ENCODE measurements at places on chromosomes 13 and 19. TPM values are rescaled to one million over a fixed set of nuclear protein-coding genes. Genes with fewer than 3 reads are reported as not detected.

PRR19 gene
- total RNA-seq: not detected

ADGRE1 gene
- 2.3 TPM for total RNA-seq

IL27RA gene
- total RNA-seq: 54.2 TPM

LRRC25 gene
- 0.16 TPM for total RNA-seq

DNA sequence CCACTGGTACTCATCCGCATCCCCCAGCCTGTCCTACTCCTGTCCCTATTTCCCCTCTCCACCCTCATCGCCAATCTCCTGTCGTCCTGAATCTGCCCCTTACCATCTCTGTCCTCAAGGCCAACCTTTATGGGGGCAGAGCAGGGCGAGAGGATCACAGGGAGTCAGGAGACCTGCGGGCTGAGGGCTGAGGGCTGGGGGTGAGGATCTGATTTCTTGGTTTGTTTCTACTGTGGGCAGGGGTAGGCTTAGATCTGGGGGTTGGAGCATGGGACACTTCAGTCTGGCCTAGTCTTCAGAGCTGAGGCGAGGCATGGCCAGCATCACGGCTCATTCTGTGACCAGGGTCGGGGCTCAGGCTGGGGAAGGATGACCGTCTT, 16.5 kb upstream of the ERCC1 start:
- no peak for DNase-seq

GRCh38 chr19:3433313-3433712, 47.0 kb downstream of the SMIM24 start:
- no peak for DNase-seq

DNA sequence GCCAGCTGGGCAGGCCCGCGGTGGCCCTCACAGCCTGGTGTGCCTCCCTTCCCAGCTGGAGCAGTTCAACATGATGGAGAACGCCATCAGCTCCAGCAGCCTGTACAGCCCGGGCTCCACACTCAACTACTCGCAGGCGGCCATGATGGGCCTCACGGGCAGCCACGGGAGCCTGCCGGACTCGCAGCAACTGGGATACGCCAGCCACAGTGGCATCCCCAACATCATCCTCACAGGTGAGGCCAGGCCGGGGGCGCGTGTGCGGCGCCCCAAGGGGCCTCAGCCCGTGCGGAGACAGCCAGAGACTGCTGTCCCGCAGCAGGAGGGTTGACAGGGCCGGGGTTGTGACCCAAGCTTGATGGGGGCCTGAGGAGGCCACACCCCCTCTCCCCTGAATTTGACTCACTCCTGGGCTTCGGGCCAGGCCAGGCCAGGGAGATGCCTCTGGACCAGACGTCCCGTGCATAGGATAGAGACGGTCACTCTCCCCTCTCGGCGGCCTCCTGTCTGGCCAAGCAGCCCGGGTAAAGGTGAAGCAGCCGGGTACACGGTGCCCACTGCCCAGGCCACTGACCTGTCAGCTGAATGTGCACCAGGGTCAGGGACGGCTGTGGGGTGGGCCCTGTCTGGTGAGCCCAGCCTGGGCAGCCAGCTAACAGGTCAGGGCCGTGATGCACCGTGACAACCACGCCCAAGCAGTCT, 15.4 kb downstream of the COMP start:
- no peak for DNase-seq

- no peak for DNase-seq
Measured at GRCh38 chr13:40648040-40648439, 18.4 kb downstream of the FOXO1 start.

GRCh38 chr13:30742901-30743300, 7.6 kb downstream of the ALOX5AP start:
- DNase-seq: no peak

GRCh38 chr13:20767309-20767943, 6.3 kb downstream of the EEF1AKMT1 start:
- no peak for DNase-seq

GRCh38 chr19:41403181-41403970, 5.8 kb downstream of the BCKDHA start:
- DNase-seq: no peak

DNA sequence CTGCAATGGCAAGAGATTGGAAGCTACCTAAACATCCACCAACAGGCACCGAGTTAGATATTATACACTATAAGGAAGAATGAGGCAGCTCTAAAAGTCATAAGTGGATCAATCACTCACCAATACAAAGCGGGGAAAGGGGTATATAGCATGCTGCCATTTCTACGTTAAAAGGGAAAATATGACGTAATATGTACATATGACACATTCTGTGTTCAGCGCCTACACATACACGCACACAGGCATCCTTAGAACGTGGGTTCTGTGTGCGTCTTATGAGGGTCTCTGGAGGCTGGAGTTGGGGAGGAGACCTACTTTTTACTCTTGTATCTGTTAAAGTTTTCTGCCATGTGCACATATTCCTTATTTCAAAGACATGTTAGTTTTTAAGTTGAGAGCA, 5.9 kb downstream of the IL17D start:
- DNase-seq: no peak
